ENCODE measurements at places on chromosomes 5 and 9.

DNA sequence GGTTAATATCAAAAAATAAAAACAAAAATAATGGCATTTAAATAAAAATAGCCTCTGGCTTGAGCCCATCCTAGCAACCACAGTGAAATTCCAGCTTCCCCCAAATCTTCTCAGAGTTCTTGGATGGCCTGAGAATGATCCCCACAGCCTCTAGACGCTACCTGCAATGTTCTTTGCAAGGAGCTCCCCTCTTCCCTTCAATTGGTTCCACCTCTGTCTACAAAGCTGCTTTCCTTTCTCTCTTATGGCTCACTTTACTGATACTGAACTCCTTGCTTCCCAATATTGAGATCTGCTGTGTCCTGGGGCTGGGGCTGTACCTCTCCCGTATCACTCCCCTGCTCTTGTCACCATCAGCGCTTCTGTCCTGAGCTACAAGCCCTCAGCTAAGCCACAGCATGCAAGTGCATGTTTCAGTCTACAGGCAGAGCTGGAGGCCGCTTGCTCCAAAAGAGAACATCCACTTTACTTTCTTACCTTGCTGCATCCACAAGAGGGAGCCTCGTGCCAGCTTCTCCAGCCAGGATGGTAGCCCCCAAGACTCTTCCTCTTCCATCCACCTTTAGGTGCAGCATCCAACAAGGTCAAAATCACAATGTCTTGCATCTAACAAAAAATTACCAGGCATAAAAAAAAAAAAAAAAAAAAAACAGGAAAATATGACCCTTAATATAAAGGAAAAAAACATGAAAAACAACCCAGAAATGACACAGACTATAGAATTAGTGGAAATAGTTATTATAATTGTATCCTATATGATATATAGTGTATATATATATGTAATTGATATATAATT, 57.4 kb upstream of the PRSS3 start:
- no peak for DNase-seq

- DNase-seq: no peak
These were observed 11.9 kb downstream of the ERBIN start for GRCh38 chr5:65938256-65938655.

GRCh38 chr5:17743580-17744435, 109.5 kb downstream of the TAF11L14 start:
- no peak for DNase-seq

DNA sequence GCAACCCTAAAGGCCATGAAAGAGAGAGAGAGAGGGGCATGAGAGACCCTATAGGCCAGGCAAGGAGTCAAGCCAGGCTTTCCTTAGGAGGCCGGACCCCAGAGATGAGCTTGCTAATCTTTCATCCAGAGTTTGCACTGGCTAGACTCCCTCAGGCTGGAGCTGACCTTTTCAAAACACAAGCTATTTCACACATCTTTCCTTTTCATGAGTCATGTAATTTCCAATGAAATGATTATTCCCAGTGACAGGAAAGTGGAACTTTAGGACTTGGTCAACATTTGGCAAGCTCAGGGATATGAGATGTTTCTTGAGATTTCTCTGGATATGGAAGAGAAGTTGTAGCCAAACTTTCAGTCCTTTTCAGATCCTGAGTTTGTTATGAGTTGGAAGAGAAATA, 117.7 kb downstream of the TARS1 start:
- no peak for DNase-seq

DNA sequence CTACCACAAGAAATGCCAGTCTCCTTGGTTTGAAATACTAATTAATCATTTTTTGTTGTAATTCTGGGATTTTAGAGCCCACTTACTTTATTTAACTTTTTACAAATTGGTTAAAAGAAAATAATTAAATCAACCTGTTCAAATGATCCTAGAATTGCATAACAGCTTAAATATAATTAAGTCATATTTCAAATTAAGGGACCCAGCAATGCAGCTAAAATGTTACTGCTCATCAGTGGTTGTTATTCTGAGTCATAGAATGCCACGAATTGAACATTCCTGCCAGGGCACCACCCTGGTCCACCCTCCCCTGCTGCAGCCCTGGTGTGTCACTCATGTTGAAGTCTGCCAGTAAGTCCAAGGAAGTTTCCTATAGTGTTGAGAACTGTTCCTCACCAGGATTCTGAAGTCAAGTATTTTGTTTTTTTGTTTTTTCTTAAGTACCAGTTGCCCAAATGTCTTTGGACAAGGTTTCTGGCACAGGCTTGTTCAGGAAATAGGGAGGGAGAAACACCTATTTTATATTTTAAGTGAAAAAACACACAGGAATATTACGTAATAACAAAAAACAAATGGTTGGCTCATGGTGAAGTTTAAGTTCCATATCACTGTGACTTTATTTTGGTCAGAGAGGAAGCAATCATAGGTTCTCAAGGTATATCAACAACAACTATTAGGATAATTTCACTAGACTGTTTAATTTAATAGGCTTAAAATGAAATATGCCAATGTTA, 4.3 kb upstream of the ITGA1 start:
- DNase-seq: no peak

DNA sequence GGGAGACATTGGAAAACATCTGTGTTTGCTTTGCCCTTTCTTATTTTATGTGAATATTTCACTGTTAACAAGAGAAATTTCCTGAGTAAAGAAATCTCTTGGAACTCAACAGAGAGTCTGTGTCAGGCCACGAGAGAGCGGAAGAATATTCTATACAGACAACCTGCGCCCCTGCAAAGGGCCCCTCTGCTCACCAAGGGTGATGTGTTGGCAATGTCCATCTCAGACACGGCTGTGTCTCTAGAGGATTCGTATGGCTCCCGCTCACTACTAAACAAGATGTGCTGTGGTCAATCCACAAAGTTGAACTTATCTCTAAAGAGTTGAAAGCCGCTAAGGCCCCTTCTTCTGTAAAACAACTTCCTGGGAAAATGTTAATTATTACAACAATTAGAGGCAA, 241.0 kb upstream of the IRX1 start:
- DNase-seq: no peak

- DNase-seq: no peak
These were observed 528.7 kb upstream of the DAP start for GRCh38 chr5:11289733-11290132.

DNA sequence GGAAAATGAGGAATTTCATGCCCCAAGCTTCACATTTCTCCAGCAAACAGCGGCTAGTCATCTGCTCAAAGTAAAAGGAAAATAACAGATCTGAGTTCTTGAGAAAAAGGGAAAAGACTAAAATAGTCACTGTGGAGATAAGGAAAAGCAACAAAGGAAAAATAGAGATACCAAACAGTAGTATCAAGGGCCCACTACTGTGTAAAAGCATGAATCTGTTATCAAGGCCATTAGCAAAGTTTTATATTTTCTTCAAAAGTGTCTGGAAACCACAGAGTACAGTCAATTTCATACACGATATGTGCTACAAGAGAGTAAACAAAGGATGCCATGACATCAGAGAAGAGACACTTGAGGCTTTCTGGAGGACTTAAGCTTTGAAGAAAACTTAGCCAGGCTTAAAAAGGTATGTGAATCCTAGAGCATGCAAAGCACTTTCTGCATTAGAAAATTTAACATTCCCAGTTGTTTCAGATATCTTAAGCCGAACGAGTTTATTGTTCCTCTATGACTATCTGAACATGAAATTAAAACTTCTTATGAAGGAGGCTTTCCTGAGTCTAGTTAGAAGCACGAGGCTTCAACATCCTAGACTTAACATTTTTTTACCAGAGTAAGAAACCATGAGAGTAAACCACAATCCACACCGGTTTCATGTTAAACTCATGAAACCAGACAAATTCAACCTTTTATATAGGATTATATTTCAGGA, 1.2 kb downstream of the TTC33 start:
- DNase-seq: no peak

GRCh38 chr9:112751056-112751795, 666 bp downstream of the SNX30 start:
- DNase-seq: peak; percentile 68

- DNase-seq: no peak
These were observed 72.8 kb downstream of the NR6A1 start for GRCh38 chr9:124698265-124698664.

DNA sequence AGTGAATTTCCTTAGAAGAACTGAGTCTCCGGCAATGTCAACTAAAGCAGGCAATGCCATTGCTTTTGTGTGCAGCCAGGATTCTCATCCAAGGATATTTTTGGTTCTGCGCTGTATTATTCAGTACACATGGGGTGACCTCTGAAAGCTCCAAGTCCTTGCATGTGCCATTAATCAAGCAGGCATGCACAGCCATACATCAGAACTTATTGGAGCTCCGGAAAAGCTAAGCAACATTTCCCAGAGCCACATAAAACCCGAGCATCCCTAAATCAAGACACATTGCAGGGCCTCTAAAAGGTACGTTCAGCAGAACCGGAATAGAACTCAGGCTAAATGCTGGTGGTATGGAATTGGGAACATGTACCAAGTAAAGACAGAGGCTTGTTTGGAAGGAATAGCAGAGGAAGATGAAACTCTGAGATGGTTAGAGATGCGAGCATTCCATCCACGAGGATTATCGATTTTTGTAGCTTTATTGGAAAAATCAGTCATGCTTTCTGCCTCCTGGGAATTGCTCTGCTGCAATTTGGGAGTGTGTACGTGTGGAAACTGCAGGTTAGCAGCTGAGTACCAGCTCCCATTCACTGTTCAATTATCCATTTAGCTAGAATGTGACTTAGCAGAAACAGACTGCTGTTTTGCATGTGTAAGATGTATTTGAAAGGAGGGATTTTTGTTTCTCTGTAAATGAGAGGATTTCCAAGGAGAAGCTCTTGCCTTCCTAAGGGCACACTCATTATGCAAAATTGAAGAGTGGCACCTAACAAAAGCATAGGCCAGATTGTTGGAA, 143.7 kb upstream of the WWC1 start:
- no peak for DNase-seq

GRCh38 chr5:118479285-118479684, 509.1 kb downstream of the DTWD2 start:
- no peak for DNase-seq

- no peak for DNase-seq
These were observed 33.8 kb downstream of the ITK start for GRCh38 chr5:157214415-157214814.
